ENCODE measurements at places on chromosomes 7 and 10.

GRCh38 chr10:28681928-28682750 is 4.8 kb downstream of the BAMBI start:
- no peak for DNase-seq

GRCh38 chr10:70348228-70348850 is 34.1 kb downstream of the LRRC20 start:
- no peak for DNase-seq

DNA sequence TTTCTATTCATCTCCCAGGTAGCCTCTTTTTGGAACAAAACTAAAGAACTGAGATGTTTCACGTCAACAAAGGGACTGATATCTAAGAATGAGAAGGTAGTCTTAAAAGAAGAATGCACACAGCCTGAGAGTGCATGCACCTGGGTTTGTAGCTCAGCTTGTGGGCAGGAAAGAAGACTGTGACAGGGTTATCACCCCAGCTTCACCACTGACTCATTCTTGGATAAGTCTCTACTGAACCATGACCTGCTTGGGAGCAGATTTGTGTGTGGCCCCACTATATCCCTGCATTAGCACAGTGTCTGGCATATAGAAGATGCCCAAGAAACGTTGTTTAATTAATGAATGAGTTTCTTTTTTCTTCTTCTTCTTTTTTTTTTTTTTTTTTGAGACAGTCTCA is 187.5 kb downstream of the GPAM start:
- no peak for DNase-seq

DNA sequence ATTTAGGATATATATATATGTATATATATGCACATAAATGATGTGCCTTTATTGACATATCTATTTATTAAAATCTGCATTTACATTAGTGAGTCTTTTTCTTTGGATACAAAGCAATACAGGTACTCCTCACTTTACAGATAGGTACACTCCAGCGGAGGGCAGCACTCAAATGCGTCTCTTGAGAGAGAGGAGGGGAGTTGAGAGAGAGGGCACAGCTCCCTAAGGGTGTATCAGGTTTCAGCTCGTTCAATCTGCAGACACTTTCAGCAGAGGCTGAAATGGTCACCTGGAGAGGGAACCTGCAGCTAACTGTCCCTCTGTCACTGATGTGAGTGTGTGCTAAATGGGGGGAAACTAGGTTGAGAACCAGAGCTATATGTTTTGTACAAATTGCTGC is 21.5 kb downstream of the C10orf53 start:
- DNase-seq = no peak

GRCh38 chr10:82208726-82209125 is 333.7 kb downstream of the NRG3 start:
- DNase-seq = no peak

DNA sequence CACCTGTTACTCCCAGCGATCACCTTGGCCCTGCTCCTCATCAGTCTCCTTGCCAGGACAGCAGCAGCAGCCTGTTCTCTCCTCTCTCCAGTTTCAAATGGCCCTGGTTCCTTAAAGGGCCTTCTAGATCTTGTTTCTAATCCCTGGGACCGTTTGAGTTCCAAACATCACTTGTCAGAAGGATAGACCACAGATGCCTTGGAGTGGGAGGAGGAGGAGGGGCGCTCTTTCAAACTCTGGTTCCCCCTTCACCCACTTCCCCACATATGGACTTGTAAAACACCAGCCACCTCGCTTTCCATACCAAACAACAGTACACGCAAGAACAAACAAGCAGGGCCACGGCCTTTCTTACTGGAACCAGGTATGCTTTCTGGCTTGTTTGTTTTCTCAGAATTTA is 104.8 kb downstream of the PLXNA4 start:
- DNase-seq = no peak

DNA sequence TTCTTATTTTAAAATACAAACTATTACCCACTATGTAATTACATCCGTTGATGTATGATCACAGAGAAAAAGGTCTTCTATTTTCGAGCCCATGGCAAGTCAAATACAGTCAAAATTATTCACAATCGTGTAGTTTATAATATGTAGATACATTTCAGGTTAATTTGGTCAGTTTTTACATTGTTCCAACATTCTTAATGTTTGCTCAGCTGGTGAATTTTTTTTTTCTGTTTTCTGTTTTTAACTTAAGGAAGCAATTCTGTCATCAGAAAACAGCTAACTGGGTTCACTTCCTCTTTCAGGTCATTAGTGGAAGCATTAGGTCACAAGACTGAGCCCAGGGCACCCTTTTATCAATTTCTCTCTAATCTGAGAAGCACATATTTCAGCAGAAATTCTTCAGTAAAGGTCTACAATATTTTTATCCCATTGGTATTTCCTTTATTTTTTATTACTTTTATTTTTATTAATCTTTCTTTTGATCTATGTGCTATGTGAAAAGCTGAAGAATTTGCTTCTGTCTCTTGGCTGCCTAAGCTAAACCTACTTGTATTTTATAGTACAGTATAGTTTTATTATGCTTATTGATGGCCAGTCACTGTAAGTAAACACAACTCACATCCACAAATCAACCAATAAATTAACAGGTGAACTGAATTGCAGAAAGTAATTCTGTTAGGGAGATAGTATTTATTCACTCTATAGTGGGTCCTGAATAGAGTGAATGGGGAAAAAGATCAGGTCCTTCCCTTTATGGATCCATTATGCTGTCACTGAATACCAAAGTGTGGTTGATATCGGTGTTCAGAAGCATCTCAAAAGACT is 84.6 kb downstream of the ICA1 start:
- DNase-seq = no peak

DNA sequence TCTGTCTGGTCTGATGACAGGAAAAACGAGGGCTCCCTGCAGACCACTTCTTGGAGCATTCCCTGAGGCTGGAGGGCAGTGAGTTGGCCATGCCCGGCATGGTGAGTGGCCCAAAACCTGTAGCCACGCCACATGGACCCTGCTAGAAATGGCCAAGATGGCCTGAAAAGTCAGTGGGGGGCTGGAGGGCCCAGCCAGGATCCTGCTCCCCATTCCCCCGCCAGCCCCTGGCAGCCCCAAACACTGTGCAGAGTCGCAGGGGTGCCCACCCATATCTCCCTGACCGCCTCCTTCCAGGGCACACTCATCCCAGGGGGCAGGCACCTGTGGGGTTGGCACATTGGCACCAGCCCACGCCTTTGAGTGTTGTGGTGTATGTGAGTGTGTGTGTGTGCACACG is 18.7 kb upstream of the PPP2R2D start:
- no peak for DNase-seq

GRCh38 chr10:80590585-80591125 is 53.0 kb downstream of the SH2D4B start:
- DNase-seq = no peak

- DNase-seq = peak; percentile 77
Measured at GRCh38 chr10:102133373-102134195, 744 bp downstream of the PPRC1 start.

- peak; percentile 67 for DNase-seq
Measured at GRCh38 chr10:116271593-116272439, 1.2 kb downstream of the GFRA1 start.

DNA sequence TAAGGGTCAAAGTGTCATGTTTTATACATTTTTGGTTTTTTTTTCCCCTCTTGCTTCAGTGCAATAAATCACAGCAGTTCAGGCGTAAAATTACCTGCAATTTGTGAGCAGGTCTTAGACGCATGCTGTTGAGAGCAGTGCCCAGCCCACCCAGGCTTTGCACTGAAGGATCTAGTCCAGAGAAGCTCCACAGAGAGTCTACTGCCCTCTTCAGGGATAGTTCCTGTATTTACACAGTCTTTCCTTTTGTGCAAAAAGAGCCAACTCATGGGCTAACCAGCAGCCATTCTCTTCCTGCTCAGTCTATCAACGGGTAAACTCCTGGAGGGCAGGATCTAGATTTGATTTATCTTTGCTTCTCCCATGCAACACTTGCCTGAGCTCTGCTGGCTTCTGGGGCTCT is 82.2 kb upstream of the NAMPT start:
- no peak for DNase-seq

DNA sequence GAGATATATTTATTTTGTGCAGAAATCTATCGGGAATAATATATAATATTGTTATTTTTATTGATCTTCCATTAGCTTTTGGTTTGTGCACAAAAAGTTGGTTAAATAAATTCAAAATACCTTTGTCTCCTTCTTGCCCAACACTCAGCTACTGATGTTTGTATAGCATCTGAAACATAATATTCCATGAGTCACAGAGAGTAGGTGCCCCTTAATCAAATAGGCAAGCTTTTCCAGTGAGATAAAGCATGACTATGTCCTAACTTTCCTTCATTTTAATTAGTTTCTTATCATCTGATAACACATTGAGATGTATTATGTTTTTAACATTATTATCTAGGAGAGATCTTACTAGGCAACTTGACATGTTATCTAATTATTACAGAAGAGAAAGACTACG is 432.2 kb downstream of the KIF20B start:
- no peak for DNase-seq

DNA sequence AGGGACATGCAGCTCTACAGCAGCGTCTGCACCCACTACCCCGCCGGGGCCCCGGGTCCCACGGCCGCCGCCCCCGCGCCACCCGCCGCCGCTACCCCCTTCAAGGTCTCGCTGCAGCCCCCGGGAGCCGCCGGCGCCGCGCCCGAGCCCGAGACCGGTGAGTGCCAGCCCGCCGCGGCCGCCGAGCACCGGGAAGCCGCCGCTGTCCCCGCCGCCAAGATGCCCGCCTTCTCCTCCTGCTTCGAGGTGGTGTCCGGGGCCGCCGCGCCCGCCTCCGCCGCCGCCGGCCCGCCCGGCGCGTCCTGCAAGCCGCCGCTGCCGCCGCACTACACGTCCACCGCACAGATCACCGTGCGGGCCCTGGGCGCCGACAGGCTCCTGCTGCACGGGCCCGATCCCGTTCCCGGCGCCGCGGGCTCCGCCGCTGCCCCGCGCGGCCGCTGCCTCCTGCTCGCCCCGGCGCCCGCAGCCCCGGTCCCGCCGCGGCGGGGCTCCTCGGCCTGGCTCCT is 631 bp downstream of the OTUD1 start:
- DNase-seq = no peak

GRCh38 chr7:144776447-144776846 is 59.4 kb downstream of the TPK1 start:
- DNase-seq = no peak

DNA sequence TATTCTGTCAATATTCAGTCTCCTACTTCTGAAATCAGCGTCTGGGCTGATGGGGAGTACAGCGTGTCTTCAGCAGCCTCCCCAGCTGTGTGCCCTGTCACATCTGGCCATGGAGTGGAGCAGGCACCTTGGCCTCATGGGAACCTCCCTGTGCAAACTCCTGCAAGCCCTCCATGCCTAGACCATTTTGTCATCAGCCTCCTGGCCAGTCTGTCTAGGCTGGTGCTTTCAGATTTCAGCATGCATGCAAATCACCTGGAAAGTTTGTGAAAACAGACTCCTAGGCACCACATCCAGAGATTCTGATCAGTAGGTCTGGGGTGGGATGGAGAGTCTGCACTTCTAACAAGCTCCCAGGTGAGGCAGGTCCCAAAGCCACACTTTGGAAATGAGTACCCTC is 26.2 kb upstream of the CCSER2 start:
- DNase-seq = no peak

DNA sequence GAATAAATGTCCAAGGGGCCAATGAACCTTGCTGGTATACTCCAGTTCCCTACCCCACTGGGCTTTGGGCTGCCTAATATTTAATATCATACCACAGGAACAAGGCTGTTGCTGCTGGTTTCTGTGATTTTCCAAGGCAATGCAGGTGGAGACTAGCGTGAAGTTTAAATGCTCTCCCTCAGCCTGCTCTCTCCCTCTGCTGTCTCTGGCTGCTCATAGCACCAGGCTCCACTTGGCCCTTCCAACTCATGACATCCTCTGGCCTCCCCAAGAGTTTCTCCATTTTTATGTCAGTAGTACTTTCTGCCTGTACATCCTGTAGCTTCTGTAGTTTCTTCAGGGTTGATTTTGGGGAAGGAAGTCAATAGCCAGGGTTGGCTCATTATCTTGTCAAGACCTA is 103.5 kb downstream of the LHFPL3 start:
- no peak for DNase-seq

DNA sequence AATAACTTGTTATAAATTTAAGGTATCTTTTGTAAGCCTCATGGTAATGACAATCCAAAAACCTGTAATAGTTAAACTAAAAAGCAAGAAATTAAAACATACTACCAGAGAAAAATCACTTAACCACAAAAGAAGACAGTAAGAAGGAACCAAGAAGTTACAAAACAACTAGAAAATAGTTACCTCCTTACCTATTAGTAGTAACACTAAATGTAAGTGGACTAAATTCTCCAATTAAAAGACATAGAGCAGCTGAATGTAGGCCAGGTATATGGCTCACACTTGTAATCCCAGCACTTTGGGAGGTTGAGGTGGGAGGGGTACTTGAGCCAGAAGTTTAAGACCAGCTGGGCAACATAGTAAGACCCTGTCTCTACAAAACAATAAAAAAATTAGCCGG is 84.0 kb downstream of the SNX13 start:
- DNase-seq = no peak

DNA sequence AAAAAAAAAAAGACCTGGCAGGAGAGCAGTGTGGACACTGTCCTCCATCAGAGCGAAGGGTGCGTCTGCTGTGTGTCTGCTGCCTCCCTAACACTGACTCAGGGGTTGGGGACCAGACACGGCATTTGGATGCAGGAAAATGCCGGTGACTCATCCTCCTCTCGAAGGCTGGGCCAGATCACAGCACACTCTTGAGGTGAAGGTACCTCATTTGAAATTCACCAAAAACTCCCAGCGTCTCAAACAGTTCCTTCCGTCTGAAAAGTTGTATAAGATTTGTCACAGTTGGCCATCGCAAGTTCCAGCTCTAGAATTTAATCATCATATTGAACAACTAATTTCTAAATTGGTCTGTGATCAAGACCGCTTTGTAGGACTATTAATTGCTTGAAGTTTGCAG is 118.1 kb upstream of the LYZL2 start:
- DNase-seq = no peak

GRCh38 chr10:639001-639750 is 50.3 kb downstream of the DIP2C start:
- DNase-seq = no peak

- no peak for DNase-seq
Measured at GRCh38 chr10:91088300-91089140, 131.9 kb upstream of the PCGF5 start.

Measured in ecto neural progenitor cell (in vitro differentiated cells).